ENCODE measurements at places on chromosomes 12 and 14.

- no peak for DNase-seq
These were observed 32.6 kb upstream of the DAAM1 start for GRCh38 chr14:59155886-59156285.

DNA sequence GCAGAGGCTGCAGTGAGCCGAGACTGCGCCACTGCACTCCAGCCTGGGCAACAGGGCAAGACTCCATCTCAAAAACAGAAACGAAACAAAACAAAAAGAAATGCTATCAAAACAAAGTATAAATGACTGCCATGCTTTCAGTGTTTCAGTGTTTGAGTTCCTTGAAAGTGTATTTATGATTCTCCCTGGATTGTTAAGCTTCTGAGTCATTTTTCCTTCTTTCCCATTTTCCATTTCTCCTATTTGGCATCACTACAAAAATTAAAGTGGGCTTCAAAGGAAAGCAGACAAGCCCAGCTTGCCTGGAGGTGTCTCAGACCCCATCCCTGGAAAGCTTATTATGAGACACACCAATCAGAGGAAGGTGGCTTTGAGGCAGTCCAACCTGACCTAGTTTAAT lies 35.1 kb downstream of the NIN start:
- peak; percentile 9 for DNase-seq

- DNase-seq, result peak; percentile 19
These were observed at the start of gene SLC6A13 for GRCh38 chr12:262817-263216. TSS of gene SLC6A13 (minus strand) at chr12:262836. CDS start at chr12:260052, 2,784 bp downstream.

- DNase-seq, result no peak
These were observed 109.4 kb upstream of the CCND2 start for GRCh38 chr12:4164188-4164558.

- DNase-seq, result no peak
These were observed 631 bp upstream of the PTGR2 start for GRCh38 chr14:73851000-73851399.

- no peak for DNase-seq
These were observed 72.9 kb upstream of the LTA4H start for GRCh38 chr12:96108321-96108720.

DNA sequence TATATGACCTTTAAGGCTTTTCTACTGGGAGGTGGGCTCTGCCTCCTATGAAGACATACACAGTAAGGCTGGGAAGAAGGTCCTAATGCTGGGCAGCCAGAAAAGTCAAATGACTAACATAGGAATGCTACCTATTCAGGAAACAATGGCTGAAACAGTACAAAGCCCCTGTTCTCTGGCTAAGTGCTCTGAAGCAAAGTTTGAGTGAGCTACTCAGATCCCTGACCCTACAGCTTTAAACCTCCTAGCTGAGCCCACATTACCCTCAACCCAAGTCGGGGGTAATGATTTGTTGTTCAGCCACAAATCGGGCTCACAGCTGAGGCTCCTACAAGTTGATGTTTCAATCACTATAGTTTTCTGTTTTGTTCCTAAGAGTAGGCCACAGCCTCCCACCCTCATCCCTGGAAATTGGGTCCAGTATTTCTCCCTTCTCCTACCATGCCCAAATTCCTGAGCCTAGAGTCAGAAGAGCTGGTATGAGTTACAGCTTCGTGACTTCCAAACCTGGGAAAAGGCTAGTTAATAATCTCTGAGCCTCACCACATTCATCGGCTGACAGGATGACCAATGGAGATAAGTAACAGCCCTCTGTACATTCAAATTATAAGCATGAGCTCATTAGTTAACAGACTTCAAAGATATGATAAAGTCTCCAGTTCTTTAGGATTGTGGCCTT lies 46.5 kb downstream of the BTBD7 start:
- DNase-seq, result peak; percentile 38

GRCh38 chr12:116601933-116602810 lies 43.0 kb downstream of the MAP1LC3B2 start:
- DNase-seq, result peak; percentile 40

- peak; percentile 31 for DNase-seq
These were observed 17.7 kb upstream of the PELI2 start for GRCh38 chr14:56100556-56100955.

GRCh38 chr12:54060174-54060974 lies 6.7 kb downstream of the HOXC4 start:
- no peak for DNase-seq

- DNase-seq, result no peak
These were observed 21.3 kb upstream of the TCP11L2 start for GRCh38 chr12:106281056-106281782.

DNA sequence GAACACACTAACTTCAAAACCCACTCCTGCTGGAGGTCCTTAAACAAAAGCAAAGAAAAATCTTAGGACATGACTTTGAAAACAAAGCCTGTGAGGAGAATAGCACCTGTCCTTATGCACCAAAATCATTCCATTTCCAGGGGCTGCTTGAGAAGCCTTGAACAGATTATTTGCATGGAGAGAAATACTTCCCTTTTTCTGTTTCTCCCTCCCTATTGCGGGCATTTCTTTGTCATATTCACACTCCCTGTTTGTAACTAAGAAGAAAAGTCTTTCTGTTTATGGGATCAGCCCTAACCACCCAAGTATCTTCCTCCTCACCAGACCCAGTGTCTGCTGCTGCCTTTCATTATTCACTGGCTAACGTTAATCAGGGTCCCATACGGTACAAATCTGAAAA lies 218.8 kb downstream of the DPF3 start:
- no peak for DNase-seq

GRCh38 chr12:79939728-79940310 lies 4.9 kb upstream of the PPP1R12A start:
- no peak for DNase-seq

DNA sequence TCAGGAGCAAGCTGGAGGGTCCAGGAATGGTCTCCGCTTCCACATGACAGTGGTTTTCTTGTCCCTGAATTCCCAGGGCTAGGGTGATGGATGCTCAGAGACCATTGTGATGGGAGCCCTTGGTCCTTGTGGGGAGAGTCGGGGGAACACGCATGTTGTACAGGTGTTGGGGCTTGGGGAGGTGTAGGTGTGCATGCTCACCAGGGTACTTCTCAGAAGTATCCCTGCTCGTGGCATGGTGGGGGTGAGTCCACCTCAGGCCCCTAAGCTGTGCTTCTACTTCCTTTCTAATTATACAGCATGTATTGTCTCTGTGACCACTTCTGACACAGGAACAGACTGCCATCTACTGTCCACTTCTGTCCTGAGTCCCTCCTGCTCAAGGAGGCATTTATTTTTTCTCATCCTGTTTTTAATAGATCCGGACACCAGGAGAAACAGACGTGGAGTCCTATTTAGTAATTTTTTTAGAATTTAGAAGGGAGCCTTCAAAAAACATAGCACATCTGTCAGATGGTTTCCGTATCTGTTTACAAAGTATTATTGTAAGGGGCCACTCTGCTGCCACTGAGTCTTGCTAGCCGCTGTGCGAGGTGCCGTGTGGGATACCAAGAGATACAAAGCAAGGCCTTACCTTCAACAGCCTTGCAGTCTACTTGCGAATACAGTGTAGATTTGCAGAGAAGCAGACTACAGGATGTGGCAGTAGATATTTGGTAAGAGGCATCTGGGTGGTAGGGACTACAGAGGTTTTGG lies 10.5 kb downstream of the NTF3 start:
- DNase-seq, result peak; percentile 67

GRCh38 chr14:102908766-102909455 lies 13.6 kb upstream of the AMN start:
- no peak for DNase-seq

DNA sequence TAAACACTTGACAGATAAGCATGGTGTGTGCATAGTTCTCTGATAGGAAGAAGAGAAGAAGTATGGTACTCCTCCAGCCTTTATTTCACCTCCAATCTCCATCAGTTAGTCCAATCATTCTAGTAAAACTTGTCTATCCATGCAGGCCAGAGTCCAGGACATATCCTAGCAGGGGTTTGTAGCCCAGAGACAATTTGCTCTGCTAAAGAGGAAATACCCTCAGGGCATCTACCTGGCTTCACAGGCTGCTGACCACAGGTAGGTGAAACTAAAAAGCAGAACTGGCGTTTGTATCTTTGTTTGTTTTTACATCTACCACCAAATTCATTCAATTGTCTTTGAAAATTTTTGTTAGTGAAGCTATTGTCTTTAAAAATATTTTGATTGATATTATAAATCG lies 717.6 kb downstream of the FSCB start:
- no peak for DNase-seq

GRCh38 chr12:56104815-56105608 lies 653 bp downstream of the PA2G4 start:
- no peak for DNase-seq

DNA sequence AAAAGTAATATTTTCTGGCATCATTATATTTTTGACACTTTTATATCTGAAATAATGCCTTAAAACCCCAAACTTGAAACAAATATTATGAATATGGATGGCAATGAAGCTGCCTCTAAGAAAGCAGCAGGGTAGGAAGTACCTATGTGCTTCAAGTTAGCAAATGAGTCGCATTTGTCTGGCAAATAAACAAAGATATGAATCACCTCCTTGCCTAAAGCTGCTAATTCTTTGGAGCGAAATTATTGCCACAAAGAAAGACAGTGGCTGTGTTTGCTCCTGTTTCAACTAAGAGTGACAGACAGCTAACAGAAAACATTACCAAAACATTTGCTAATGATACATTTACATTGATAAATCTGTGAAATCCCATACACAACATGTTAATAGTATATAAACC lies 854.9 kb downstream of the RPS29 start:
- peak; percentile 1 for DNase-seq

DNA sequence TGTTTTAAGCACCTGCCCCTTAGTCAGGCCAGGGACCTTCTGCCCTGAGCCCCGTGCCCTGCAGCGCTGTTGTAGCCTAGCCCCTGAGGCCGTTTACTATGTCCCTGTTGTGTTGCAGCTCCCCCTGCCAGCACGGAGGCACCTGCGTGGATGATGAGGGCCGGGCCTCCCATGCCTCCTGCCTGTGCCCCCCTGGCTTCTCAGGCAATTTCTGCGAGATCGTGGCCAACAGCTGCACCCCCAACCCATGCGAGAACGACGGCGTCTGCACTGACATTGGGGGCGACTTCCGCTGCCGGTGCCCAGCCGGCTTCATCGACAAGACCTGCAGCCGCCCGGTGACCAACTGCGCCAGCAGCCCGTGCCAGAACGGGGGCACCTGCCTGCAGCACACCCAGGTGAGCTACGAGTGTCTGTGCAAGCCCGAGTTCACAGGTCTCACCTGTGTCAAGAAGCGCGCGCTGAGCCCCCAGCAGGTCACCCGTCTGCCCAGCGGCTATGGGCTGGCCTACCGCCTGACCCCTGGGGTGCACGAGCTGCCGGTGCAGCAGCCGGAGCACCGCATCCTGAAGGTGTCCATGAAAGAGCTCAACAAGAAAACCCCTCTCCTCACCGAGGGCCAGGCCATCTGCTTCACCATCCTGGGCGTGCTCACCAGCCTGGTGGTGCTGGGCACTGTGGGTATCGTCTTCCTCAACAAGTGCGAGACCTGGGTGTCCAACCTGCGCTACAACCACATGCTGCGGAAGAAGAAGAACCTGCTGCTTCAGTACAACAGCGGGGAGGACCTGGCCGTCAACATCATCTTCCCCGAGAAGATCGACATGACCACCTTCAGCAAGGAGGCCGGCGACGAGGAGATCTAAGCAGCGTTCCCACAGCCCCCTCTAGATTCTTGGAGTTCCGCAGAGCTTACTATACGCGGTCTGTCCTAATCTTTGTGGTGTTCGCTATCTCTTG lies 7.6 kb downstream of the DLK1 start:
- no peak for DNase-seq

DNA sequence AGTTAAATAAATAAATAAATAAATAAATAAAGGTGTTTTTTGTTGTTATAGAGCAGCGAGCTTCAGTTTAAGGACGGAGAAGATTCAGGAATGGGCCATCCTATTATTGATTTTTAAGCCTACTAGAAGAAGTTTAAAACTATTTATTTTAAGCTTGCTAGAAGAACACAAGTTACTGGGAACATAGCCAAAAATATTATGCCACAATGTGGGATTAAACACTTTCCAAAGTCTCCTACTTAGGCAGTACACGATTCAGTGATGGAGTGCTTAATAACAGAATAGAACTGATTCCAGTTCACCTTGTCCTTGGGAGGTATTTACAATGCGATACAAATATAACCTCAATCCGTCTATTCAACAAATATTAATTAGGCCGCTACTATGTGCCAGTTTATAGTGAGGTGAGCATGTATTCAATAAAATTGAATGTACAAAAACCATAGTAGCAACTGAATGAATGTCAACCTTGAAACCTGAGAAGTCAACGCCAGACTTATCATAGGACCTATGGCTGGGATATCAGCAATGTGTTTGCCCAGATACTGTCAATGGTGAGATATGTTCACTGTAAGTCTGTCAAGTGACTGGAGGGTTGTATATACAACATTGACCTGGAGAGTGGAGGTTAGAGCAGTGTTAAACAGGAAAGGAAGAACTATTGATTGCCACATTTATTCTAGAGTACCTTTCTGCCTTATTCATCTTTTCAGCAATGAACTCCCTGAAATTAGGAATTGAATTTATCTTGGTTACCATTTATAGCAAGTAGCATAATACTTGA lies 486.4 kb downstream of the TMTC2 start:
- no peak for DNase-seq

- peak; percentile 19 for DNase-seq
These were observed 96.9 kb downstream of the STXBP6 start for GRCh38 chr14:24952851-24953666.

GRCh38 chr12:11657511-11657910 lies 8.0 kb downstream of the ETV6 start:
- peak; percentile 29 for DNase-seq

DNA sequence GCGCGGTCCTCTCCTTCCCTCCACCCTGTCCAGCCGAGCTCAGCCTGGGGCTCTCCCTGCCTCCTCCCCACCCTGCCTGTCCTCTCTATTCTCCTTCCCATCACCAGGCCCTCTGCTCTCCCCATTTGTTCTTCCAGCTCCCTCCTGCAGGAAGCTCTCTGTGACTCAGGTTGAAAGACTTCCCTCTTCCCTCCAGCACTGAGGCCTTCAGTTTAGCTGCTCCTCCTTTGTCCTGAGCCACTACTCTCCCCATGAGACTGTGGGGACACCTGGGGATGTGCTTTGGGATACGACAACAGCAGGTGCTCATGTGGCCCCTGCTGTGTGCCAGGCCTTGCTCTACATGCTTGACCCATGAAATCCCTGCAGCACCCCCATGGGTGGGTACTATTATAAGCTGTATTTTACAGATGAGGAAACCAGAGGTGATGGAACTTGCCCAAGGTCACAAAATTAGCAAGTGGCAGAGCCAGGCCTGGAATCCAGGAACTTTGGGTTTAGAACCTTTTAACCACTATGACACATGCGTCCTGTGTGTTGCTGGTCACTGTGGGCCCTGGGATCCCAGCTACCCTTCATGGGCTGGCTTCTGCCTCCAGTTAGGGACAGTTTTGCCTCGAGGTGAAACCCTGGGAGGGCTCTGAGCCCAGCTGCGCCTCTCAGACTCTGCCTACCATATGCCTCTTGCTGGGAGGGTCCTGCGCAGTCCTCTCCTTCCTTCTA lies 5.5 kb downstream of the KRT80 start:
- DNase-seq, result peak; percentile 93

GRCh38 chr12:107560165-107560898 lies 125.3 kb upstream of the PWP1 start:
- peak; percentile 7 for DNase-seq

DNA sequence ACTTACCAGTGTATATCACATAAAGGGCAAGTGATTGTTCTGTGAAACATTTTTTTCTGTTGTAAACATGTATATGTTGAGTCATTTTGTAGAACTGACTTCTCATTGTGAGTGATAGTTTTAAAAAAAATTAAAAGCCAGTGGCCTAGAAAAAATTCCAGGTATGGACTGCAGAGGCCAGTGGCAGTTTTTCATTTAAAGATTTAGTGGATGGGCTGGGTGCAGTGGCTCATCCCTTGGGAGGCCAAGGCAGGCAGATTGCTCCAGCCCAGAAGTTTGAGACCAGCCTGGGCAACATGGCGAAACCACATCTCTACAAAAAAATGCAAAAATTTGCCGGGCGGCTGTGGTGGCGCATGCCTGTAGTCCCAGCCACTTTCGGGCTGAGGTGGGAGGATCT lies 84.7 kb upstream of the MDM1 start:
- DNase-seq, result peak; percentile 70

All from fibroblast of skin of right biceps (primary cell).